ENCODE measurements at places on chromosomes 6 and 20.

GRCh38 chr6:137200288-137200687, 18.9 kb downstream of the IFNGR1 start:
- DNase-seq: no peak

GRCh38 chr20:56439771-56440291, 27.8 kb downstream of the CASS4 start:
- DNase-seq: peak; percentile 94

GRCh38 chr6:149026530-149026942, 279.7 kb downstream of the UST start:
- peak; percentile 97 for DNase-seq

DNA sequence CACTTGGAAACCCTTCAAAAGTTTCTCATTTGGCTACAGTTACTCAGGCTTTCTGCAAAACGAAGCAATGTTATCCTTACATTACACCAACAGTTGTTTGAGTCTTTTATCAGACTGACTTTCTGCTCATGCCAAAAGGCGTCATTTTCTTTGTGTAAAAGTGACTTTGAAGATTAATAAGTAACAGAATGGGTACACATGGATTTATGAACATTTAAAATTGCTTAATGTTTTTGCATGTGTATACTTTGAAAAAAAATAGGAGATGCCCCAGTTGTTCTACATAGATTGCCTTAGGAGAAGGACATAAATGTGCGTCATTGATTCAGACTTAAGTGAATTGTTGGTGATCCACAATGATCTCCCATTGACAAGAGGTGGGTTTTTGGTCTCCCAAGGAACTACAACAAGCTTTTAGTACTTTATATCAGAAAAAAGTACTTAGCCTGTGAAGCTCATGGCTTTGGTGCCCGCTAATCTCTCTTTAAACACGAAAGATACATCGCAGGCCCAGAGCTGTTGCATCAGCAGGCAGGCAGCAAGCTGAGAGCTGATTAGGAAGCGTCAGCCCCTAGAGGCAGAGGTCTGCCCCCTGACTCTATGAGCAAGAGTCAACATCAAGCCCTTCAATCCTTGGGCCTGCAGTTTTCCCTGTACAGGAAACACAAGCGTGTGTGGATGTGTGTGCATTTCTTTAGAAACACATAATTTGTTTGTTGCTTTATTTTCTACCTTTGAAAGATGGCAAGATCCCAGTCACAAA, 45.9 kb downstream of the SLC22A3 start:
- DNase-seq: no peak

GRCh38 chr6:149913540-149914240, 9.2 kb downstream of the RAET1G start:
- DNase-seq: no peak

- DNase-seq: no peak
Observed at GRCh38 chr20:51189814-51190782, 167.2 kb upstream of the KCNG1 start.

- DNase-seq: peak; percentile 95
Observed at GRCh38 chr6:16741112-16742016, 19.9 kb downstream of the ATXN1 start.

- peak; percentile 44 for DNase-seq
Observed at GRCh38 chr6:157773248-157773773, 49.7 kb upstream of the SNX9 start.

- no peak for DNase-seq
Observed at GRCh38 chr6:32662836-32663235, 3.6 kb downstream of the HLA-DQB1 start.

- no peak for DNase-seq
Observed at GRCh38 chr6:67011441-67011840, 1304.4 kb upstream of the EYS start.

DNA sequence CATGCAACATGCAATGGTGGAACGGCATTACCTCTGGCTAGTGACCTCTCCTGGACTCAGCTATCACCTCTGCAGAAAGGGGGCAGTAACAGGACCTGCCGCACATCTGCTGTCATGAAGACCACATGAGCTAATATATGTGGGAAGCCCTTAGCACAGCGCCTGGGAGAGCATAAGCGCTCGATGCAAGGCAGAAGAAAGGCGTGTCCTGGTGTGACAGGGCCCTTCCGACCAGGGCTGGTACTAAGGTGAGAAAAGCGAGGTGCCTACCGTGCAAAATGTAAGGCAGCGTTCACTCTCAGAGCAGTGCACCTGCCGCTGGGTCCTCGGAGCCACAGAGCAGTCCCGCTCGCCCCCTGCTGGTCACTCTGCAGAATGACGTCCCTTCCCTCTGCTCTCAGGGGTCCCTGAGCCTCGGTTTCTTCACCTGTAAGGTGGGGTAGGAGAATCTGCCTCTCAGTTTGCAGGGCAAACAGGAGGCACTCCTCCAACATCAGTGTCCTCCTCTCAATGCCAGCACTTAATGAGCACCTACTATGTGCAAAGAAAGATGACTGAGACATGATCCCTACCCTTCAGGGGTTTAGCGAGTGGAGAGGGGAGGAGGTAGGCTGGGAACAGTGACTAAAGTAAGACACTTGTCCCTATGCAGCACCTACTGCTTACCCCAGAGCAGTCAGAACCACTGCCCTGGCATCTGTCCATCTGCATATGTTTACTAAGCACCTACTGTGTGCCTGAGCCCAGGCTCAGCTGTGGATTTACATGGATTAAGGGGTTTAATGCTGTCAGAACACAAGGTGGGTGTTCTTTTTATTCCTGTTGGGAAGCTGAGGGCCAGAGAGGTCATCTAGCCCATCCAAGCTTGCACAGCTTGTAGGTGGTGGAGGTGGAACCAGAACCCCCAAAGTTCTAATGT, 41.1 kb upstream of the PTGIS start:
- peak; percentile 40 for DNase-seq

- no peak for DNase-seq
Observed at GRCh38 chr6:170045563-170045960, 245.3 kb downstream of the DLL1 start.

DNA sequence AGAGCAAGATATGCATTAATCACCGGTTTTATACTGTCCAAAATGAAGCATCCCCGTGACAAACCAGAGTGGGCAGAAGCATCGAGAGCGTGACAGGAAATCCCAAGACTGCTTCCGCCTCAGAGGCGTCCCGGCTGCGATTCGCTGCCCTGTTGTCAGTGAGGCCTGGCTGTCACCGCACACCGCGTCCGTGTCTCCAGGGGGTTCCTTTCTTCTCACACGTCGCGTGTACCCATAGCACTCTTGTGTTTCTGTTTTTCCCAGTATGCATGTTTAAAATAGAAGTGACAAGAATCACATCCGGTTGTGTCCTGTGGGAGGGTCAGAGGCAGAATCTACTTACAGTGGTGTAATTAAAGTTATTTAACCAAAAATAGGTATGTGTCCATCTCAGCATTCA, 8.3 kb upstream of the ADRM1 start:
- DNase-seq: no peak
